ENCODE measurements at places on chromosomes 7 and 10.

DNA sequence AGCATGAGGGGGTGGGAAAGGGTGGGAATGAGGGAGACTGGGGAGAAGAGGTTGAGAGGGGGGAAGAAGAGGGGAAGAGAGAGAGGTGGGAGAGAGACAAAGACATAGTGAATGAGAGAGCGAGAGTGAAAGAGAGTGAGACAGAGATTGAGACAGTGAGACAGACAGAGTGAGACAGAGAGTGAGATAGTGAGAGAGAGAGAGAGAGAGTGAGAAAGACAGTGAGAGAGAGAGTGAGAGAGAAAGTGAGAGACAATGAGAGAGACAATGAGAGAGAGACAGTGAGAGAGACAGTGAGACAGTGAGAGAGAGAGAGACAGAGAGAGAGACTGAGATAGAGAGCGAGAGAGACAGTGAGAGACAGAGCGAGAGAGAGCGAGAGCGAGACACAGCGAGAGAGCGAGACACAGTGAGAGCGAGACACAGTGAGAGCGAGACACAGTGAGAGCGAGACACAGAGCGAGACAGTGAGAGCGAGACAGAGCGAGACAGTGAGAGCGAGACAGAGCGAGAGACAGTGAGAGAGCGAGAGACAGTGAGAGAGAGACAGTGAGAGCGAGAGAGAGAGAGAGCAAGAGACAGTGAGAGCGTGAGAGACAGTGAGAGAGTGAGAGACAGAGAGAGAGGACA lies 10.1 kb downstream of the TMEM243 start:
- no peak for DNase-seq

DNA sequence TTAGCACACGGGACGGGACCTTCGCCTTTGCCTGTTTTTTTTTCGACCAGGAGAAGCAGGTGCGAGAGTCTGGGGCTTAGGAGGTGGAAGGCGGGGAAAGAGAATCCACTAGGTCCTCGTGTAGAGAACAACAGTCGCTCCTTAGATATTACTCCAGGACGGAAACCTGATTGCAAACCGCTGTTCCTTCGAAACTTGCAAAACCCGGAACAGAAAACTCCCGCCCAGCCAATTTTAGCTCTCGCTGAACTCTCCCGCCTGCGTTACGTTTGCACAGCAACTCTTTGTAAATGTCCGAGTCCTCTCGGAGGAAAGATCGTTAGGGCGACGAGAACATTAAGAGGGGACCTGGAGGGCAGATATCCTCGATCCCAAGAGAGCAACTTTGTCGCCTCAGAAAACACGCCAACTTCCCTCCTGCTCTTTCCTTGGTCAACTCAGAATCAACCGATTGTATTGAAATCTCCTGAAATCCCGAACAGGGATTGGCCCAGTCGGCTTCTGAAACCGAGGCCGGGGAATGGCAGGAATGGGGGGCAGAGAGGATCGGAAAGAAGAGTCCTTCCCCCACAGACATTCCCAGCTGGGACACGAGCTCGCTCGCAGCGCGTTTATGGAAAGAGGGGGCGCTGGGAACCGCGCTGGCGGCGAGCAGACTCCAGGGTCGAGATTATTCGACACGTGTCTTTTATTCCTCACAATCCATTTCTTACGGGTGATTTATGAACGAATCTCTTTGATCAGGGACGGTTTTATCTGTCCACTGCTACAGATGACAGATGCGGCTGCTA lies 9.9 kb downstream of the TWIST1 start:
- DNase-seq: peak; percentile 75

- DNase-seq: no peak
Measured at GRCh38 chr10:60346661-60347060, 43.0 kb downstream of the ANK3 start.

DNA sequence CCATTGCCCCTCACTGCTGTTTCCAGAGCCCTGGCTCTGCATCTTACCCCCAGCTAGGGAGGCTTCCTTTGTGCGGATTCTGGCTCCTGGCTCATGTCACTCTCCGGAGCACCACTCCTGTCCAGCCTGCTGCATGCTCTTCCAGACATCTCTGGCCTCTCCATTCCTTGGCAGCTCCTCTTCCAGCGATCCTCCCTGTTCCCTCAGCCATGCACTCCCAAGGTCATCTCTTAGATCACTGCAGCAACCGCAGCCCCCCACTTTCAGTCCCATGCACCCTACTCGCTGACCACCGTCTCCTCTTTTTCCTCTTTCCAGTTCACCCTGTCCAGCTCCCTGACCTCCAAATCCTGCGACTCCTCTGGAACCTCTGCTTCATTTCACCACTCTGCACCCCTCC lies 6.9 kb upstream of the SMARCD3 start:
- no peak for DNase-seq
